Calu3 (cell line): ENCODE measurements at places on chromosomes 3 and 15.

- no peaks in the 10 kb centered on the region for H3K27me3 ChIP-seq
- H3K4me3 ChIP-seq = no peak overlapping the region
- H3K4me1 ChIP-seq = no peaks in the 10 kb centered on the region
- H3K36me3 ChIP-seq = no peaks in the 10 kb centered on the region
- H3K27ac ChIP-seq = no peak overlapping the region
- no peak for DNase-seq
These were observed 111.3 kb downstream of the GBE1 start for GRCh38 chr3:81650187-81650586.

GRCh38 chr15:101325263-101326025 is 30.4 kb upstream of the SNRPA1 start:
- peaks cover 40% of the 10 kb centered on the region for H3K27me3 ChIP-seq
- H3K36me3 ChIP-seq = no peaks in the 10 kb centered on the region
- H3K4me3 ChIP-seq = no peak overlapping the region

DNA sequence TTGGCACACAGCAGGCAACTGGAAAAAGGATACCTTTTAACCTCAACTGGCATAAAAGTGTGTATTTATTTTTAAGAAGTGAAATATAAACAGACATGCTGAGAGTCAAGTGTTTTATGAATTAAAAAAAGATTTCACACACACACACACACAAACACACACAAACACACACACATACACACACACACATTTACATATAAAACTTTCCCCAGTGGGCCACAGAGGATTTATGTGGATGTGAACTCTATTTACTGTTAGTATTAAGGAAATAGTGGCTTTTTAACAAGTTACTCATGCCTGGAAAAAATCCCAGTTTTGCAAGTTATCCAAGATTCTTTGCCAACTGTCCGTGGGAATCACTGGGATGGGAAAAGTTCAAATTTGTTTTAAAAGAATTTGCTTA is 725.9 kb upstream of the NR2F2 start:
- H3K27me3 ChIP-seq = no peaks in the 10 kb centered on the region
- no peak overlapping the region for H3K4me3 ChIP-seq
- no peaks in the 10 kb centered on the region for H3K4me1 ChIP-seq
- H3K27ac ChIP-seq = no peak overlapping the region
- DNase-seq = no peak

- no peak overlapping the region for H3K27ac ChIP-seq
- peaks cover 19% of the 10 kb centered on the region for H3K27me3 ChIP-seq
- H3K4me1 ChIP-seq = no peaks in the 10 kb centered on the region
- no peaks in the 10 kb centered on the region for H3K36me3 ChIP-seq
- no peak overlapping the region for H3K4me3 ChIP-seq
These were observed 252.0 kb downstream of the CLSTN2 start for GRCh38 chr3:140187028-140187427.

DNA sequence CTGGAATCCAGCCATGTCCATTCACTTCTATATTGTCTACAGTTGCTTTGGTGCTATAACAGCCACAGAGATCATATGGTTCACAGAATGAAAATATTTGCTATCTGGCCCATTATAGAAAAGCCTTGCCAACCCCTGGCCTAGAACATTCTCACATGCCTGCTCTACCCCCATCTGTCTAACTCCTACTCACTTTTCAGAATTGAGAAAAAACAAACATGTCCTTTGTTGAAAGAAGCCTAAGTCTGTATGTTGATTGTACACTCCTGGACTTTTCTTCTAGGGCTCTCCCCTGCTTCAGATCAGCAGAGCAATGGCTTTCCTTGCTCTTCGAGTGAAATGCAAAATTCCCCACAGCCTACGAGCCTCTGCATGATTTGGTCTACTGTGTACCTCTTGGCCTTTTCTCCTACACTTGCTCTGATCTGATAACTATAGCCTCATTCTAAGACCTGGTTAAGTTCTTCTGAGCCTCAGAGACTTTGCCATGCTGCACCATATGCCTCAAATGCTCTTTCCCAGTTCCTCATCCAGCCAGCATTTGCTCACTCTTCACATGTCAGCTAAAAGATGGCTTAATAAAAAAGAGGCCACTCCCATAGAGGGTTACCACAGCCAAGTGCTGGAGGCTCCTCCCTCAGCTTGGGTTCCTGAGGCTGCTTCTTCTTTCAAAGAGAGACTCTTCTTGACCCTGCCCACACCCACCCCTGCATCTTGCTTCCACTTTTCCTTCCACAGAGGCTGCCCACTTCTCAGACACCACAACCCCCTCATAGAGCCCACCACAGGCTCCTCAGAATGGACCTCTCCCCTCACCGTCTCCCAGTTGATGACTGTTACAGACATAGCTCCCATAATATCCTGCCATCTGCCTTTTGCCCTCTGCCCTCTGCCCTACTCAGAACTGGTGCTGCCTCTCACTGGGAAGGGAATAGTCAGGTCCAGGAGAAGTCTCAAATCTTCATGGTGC is 22.9 kb upstream of the DCLK3 start:
- no peaks in the 10 kb centered on the region for H3K4me1 ChIP-seq
- H3K36me3 ChIP-seq = no peaks in the 10 kb centered on the region
- H3K4me3 ChIP-seq = no peak overlapping the region
- no peak for DNase-seq
- H3K27me3 ChIP-seq = peaks cover 92% of the 10 kb centered on the region
- no peak overlapping the region for H3K27ac ChIP-seq

DNA sequence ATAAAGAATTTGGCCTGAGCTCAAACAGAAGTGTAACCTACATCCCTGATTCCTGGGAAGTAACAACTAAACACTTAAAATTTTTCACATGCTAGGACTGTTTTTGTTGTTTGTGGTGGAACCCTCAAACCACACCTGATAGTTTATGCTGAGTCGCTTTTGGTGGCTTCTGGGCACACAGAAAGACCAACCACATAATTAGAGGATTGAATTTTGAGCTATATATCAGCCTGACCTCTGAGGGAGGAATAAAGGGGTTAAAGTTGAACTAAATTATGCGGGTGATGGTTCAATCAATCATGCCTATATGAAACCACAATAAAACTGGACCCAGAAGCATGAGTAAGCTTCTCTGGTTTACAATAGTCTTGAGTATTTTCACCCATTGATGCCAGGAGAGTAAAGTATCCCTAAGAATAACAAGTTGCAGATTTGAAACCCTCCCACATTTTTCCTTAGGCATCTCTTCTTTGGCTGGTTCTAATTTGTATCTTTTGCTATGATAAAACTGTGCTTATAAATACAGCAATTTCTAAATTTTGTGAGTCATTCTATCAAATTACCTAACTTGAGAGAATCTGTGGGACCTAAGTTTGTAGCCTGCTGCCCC is 1304.5 kb upstream of the GBE1 start:
- H3K36me3 ChIP-seq = no peaks in the 10 kb centered on the region
- no peak overlapping the region for H3K27ac ChIP-seq
- DNase-seq = no peak
- H3K27me3 ChIP-seq = no peaks in the 10 kb centered on the region

- H3K27me3 ChIP-seq = peaks cover 98% of the 10 kb centered on the region
- no peak overlapping the region for H3K27ac ChIP-seq
- H3K4me1 ChIP-seq = no peaks in the 10 kb centered on the region
- peaks cover 8% of the 10 kb centered on the region for H3K36me3 ChIP-seq
- peak overlapping the region; percentile 74 for H3K4me3 ChIP-seq
These were observed 500 bp upstream of the RAB6B start for GRCh38 chr3:133896002-133896761.

DNA sequence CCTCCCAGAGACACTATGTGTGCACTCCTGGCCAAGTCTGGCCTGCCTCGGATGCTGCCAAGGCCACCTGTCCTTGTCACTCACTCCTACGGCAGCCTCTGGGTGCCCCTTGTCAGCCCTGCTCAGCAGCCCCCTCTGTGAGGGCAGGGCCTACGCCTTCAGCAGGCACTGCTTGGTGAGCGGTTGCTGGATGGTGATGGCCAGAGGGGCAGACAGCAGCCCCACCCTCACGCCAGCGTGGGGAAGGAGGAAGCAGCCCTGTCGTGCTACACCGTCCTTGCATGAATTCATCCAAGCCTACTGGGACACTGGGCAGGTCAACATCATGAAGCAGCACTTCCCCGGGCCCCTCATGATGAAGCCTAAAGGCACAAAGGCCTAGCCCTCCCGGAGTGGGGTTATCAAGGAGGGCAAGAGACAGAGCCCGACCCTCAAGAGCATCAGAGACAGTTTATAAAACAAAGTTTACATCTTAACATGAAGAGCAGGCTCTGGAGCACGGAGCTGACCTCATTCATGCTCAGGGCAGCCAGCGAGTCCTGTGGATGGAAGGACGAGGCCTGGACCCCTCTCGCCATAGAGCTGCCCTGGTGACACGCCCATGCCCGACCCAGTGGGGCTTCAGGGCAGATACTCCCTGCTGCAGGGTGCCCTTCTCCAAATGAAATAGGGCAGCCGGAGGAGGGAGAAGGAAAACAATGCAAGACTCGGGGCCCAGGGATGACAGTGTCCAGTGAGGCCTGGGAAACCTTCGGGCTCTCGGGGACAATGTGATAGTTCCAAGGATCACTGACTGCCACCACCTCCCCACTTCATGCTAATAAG is 25.3 kb downstream of the CHDH start:
- peaks cover 3% of the 10 kb centered on the region for H3K4me1 ChIP-seq
- no peaks in the 10 kb centered on the region for H3K27me3 ChIP-seq
- H3K27ac ChIP-seq = no peak overlapping the region

GRCh38 chr3:6716420-6716819 is 144.5 kb upstream of the GRM7 start:
- H3K4me1 ChIP-seq = no peaks in the 10 kb centered on the region
- DNase-seq = no peak
- H3K27me3 ChIP-seq = no peaks in the 10 kb centered on the region
- H3K36me3 ChIP-seq = no peaks in the 10 kb centered on the region
- H3K27ac ChIP-seq = no peak overlapping the region
- no peak overlapping the region for H3K4me3 ChIP-seq

DNA sequence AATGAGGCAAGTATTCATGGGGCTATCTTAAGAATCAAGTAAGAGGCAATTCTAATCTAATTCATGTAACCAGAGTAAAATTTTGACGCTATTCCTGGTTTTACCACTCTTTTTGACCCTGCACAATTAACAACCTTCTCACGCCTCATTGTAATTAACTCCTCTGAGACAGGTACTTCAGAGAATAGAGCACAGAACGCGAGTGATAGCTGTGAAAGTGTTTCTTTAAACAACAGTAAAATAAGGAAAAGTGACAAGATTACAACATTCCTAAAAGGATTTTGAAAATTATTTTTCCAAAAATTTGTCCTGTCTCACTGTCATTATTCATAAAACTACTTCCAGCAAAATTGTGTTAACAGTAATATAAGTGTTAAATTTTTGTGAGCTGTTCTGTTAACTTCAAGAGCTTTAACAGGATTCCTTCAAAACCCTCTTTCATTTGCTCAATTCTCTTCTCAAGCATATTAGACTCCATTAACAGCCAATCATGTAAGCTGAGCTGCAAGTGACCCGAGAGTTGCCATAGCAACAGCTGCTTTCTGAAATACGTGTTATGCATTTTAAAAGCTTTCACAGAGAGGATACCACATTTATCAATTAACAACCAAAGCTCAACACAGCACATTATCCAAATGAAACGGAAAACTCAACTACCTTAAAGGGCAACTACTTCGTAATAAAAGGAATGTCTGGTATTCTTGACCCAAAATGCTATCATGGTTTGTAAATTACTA is 93.1 kb downstream of the STAG1 start:
- peaks cover 5% of the 10 kb centered on the region for H3K4me1 ChIP-seq
- H3K36me3 ChIP-seq = no peaks in the 10 kb centered on the region
- no peak for DNase-seq
- H3K27ac ChIP-seq = no peak overlapping the region
- no peak overlapping the region for H3K4me3 ChIP-seq

- H3K4me3 ChIP-seq = no peak overlapping the region
- peaks cover 20% of the 10 kb centered on the region for H3K4me1 ChIP-seq
- H3K27me3 ChIP-seq = no peaks in the 10 kb centered on the region
- no peak overlapping the region for H3K27ac ChIP-seq
- no peak for DNase-seq
- H3K36me3 ChIP-seq = peaks cover 3% of the 10 kb centered on the region
These were observed 303.4 kb downstream of the ZNF621 start for GRCh38 chr3:40827942-40828688.

DNA sequence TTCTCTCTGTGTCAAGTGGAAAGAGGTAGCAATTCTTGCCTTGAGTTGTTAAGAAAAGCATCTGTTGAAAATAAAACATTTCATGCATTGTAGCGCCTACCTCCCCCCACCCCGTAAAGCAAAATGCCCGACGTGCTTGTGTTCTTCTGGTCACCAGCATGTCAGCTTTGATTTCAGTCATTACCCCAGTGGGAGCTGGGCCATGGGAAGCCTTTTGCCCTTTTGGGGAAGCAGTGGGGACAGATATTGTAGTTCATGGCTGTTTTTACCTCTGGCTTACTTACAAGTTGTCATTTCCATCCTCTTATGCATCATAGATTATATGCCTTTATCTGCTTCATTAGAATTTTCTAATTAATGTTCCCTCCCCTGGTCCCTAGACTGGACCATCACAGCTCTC is 328.7 kb downstream of the RYR3 start:
- no peak overlapping the region for H3K27ac ChIP-seq
- DNase-seq = no peak
- H3K36me3 ChIP-seq = no peaks in the 10 kb centered on the region
- no peaks in the 10 kb centered on the region for H3K4me1 ChIP-seq

GRCh38 chr3:30742796-30743619 is 136.6 kb downstream of the TGFBR2 start:
- DNase-seq = no peak
- no peak overlapping the region for H3K4me3 ChIP-seq
- no peaks in the 10 kb centered on the region for H3K27me3 ChIP-seq
- H3K27ac ChIP-seq = no peak overlapping the region
- H3K36me3 ChIP-seq = no peaks in the 10 kb centered on the region

DNA sequence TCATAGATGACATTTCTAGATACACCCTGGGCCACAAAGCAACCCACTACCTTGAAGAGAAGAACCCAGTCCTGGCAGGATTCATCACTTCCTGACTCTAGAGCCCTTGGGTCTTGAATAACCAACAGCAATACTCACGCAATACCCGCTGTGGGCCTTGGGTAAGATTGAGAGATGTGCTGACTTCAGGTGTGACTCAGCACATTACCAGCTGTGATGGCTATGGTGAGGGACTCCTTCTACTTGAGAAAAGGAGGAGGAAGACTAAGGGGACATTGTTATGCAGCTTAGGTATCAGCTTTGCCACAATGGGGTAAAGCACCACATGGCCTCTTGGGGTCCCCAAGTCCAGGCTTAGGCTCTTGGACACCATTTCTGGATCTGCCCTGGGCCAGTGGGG is 14.9 kb downstream of the C3orf33 start:
- H3K36me3 ChIP-seq = no peaks in the 10 kb centered on the region
- H3K4me1 ChIP-seq = peaks cover 12% of the 10 kb centered on the region
- H3K27me3 ChIP-seq = no peaks in the 10 kb centered on the region

GRCh38 chr15:60272623-60273022 is 125.2 kb downstream of the ANXA2 start:
- H3K27me3 ChIP-seq = peaks cover 60% of the 10 kb centered on the region
- no peak overlapping the region for H3K27ac ChIP-seq
- DNase-seq = no peak

- peak overlapping the region; percentile 65 for H3K27ac ChIP-seq
- peaks cover 57% of the 10 kb centered on the region for H3K36me3 ChIP-seq
- DNase-seq = peak; percentile 89
- peak overlapping the region; percentile 81 for H3K4me3 ChIP-seq
- peaks cover 21% of the 10 kb centered on the region for H3K27me3 ChIP-seq
These were observed 438 bp downstream of the SHOX2 start for GRCh38 chr3:158105710-158106253.
